ENCODE measurements at places on chromosomes 6 and 20. TPM values are rescaled to one million over a fixed set of nuclear protein-coding genes. Genes with fewer than 3 reads are reported as not detected.

The ZKSCAN4 gene
- 2.3 TPM for polyA plus RNA-seq

The HLA-DRB5 gene
- 0.08 TPM for polyA plus RNA-seq

The PLEKHG1 gene
- polyA plus RNA-seq = 5.7 TPM

The RCAN2 gene
- polyA plus RNA-seq = 2.1 TPM

The BHLHE23 gene
- not detected for polyA plus RNA-seq

The PLCB1 gene
- 1.7 TPM for polyA plus RNA-seq

The SMLR1 gene
- not detected for polyA plus RNA-seq
